ENCODE measurements at places on chromosomes 12 and 14. TPM values are rescaled to one million over a fixed set of nuclear protein-coding genes. Genes with fewer than 3 reads are reported as not detected.

DNA sequence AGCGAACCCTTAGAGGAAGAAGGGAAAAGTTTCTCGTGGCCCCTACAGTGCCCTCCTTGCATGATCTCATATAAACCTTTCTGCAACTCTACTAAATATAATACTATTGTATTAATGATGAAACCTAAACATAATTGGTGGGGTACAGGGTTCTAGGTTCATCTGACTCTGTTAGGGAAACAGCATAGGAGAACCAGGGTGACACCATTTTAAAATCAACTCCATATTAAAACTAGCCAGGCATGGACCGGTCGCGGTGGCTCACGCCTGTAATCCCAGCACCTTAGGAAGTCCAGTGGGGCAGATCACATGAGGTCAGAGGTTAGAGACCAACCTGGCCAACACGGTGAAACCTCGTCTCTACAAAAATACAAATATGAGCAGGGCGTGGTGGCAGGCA, 15.0 kb upstream of the RND1 start:
- no peak for DNase-seq

Gene COX8C
- not detected for total RNA-seq

GRCh38 chr12:15011162-15011561, 38.3 kb downstream of the PDE6H start:
- DNase-seq, result no peak

Gene OVCH1
- 0.10 TPM for total RNA-seq

- DNase-seq, result no peak
These were observed 107.6 kb upstream of the FUT8 start for GRCh38 chr14:65304963-65305362.

DNA sequence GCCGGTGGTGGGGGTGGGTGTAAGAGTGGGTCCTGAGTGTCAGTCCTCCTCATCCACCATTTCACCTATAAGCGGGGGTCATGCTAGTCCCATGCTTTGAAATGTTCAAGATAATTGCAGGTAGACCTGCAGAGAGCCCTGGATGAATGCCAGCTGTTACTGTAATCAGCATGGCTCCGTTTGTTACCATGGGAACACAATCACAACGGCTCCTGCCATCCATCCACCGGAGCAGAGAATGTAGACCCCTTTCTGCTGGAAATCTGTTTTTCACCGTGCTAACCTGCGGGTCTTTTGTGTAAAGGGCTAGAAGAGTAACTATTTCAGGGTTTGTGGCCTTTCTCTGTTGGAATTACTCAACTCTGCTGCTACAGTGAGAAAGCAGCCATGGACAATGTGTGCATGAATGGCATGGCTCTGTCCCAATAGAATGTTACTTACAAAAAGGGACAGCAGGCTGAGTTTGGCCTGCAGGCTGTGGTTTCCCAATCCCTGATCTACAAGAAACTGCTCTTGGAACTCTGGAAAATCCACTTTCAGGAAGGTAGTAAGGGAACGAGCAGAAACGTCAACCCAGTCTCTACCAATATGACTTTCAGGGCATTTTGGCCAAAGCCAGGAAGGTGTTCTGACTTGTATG, 36.1 kb downstream of the KCTD10 start:
- DNase-seq, result no peak

GRCh38 chr12:54032627-54033100, at the start of gene HOXC5:
HOXC5 (plus strand) TSS chr12:54033050; CDS start chr12:54033123, 73 bp downstream.
- peak; percentile 76 for DNase-seq

Gene DEPDC4
- 0.32 TPM for total RNA-seq

- no peak for DNase-seq
These were observed 122.8 kb upstream of the SYT10 start for GRCh38 chr12:33562401-33562800.

- DNase-seq, result peak; percentile 93
These were observed 58.7 kb downstream of the ST8SIA1 start for GRCh38 chr12:22275843-22276242.

GRCh38 chr12:56300644-56301464, 724 bp upstream of the CS start:
- no peak for DNase-seq

Gene HHIPL1
- 0.40 TPM for total RNA-seq

Gene TAS2R42
- total RNA-seq, result not detected

Gene NFKBIA
- 48.7 TPM for total RNA-seq

DNA sequence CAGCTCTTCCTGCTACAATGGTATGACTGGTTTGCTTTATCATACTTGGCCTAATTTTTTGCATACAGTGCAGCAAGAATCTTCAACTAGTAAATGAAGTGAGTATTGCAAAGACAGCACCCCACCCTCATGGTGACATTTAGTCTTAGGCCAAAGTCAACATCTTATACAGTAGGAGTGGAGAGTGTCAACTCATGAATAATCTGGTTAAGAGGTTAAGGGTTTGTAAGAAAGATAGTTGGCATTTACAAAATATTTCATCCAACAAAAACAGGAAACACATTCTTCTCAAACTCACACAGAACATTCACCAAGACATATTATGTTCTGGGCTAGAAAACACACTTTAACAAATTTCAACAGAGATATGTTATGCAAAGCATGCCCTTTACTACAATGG, 2.2 kb upstream of the OAS1 start:
- DNase-seq, result no peak

Gene AKAP6
- 159 TPM for total RNA-seq

GRCh38 chr12:92278378-92278828, 132.8 kb upstream of the BTG1 start:
- no peak for DNase-seq

Data from psoas muscle (tissue), 8 donors.